Activated CD4-positive, alpha-beta T cell treated with anti-CD3 and anti-CD28 coated beads, Interleukin-2, amount 50 U/mL, for 4 hours (primary cell): ENCODE measurements at places on chromosomes 5 and 9.

GRCh38 chr9:77510666-77511065 is 137.5 kb downstream of the GNA14 start:
- no peak for DNase-seq

DNA sequence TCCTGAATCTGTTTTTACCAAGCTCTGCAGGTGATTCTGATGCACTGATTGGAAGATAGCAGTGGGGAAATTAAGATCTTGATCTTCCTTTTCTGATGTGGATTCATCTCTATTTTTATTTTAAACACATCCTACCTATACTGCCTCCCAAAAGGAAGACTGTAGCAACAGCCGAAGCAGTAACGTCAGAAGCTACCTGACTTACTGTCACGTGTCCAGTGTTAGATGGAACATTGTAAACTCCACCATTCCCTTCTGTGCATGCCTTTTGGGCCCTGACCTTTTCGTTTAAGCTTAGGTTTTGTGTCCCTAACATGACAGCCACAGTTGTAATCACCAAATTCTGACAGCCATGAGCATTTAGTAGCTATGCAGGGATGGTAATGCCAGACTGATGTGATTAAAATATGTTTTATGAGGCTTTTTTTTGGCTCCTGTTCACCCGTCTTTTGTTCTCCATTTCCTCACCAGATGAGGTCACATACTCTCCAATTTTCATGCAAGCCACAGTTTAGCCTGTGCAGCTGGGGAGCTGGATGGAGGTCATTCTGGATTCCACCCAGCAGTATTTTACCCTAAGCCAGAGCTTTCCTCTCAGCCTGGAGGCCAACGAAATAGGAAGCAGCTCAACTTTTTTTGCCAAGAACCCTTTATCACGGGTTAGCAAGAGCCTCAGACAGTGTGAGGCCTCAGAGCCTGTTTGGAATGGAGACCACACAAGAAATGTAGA is 15.6 kb upstream of the FOXD1 start:
- DNase-seq = no peak

GRCh38 chr5:88298425-88298824 is 29.8 kb upstream of the TMEM161B start:
- no peak for DNase-seq

GRCh38 chr5:132484391-132484725 is 6.2 kb downstream of the IRF1 start:
- DNase-seq = no peak

DNA sequence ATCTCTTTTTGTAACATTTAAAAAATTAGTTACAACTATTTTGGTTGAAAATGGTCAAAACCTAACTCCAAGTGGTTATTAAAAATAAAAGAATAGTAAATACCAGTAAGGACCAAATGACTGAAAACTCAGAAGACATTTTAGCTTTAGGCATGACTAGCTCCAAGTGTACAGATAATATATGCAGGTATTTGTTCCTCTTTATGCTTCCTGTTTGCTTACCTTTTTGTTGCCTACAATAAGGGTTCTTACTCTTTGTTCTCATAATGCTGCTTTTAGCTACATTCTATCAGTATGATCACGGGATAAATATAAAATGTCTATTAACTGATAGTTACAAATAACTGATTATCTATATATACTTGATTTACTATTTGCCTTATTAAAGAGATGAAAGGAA is 259.6 kb downstream of the CDH12 start:
- DNase-seq = no peak

DNA sequence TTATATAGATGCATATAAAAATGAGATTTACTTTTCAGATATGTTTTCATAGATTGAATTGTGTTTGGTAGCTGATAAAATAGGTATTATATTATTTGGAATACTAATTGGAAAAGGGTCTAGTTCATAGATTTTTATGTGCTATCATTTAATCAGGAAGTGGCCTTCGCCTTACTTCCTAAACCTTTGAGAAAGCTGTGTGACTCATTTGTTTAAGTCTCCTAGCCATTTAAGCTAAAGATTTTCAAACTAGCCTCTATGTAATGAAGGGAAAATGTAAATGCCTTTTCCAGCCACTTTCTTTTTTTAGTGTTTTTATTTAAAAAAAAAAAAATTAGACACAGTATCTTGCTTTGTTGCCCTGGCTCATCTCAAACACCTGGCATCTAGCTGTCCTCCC is 97.5 kb downstream of the DMXL1 start:
- DNase-seq = no peak

GRCh38 chr9:18585996-18586395 is 112.0 kb downstream of the ADAMTSL1 start:
- DNase-seq = no peak

DNA sequence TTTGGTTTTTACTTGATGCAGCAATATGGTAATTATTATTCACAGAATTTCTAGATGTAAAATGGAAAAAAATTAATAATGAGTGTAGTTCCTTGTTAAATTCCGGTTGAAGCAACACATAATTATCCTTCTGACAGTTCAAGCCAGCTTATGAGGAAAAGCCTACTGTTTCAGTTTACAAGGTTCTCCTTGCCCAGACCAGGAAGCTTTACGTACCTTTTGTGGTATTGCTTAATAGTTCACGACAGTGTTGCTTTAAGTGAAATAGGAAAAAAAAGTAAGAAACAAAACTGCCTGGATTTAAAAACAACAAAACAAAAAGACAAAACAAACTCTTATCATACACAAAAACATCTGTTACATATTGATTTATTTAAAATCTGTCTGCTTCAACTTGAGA is 547.3 kb upstream of the C9orf72 start:
- no peak for DNase-seq

- DNase-seq = no peak
These were observed 49.2 kb upstream of the SPDL1 start for GRCh38 chr5:169534311-169534880.

- DNase-seq = no peak
These were observed 7.1 kb upstream of the GNAQ start for GRCh38 chr9:78038620-78039300.

GRCh38 chr5:42923710-42924109 is 112.0 kb upstream of the SELENOP start:
- DNase-seq = no peak

- DNase-seq = no peak
These were observed 1.1 kb downstream of the HEXB start for GRCh38 chr5:74685979-74686631.

GRCh38 chr9:37998881-37999587 is 70.0 kb downstream of the SHB start:
- DNase-seq = no peak

DNA sequence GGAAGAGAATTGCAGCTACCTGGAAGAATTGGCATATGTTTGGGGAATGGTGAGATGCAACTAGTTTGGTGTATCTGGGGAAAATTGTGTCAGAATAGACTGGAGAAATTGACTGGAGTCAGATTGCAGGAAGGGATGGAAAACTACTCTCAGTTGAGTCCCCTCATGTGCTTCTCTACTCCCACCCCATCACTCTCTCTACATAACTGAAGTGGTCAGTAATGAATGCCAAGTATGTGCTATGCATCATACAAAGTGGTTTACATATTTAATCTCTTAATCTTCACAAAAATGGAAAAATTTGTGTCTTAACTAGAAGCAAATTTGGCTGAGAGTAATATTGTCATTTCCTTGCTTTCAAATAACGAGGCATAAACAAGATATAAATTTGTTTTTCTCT is 146.4 kb upstream of the TNC start:
- no peak for DNase-seq
